ENCODE measurements at places on chromosomes 7 and 10. TPM values are rescaled to one million over a fixed set of nuclear protein-coding genes. Genes with fewer than 3 reads are reported as not detected.

DNA sequence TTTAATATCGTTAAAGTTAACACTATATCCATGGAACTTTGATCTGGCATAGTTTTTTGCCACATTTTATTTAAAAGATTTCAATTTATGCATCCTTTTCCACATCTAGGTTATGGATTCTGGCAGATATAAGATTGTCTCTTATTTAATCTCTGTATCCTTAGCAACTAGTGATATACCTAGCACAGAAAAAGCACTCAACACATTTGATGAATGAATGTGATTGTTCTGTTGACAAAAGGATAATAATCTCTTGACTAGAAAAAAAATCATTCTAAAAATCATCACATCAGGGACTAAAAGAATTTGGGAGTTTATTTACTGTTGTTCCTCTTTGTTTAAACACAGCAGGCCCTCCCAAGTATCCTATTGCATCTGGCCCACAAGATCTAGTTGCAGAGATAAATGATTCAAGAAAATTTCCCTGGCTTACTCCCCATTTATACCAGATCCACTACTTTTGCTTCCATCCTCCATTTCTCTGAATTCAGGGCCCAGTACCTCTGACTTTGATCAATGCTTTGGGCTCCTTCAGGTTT lies 84.0 kb upstream of the C1GALT1 start:
- no peak for DNase-seq

GRCh38 chr10:26215935-26216584 lies 514 bp upstream of the GAD2 start:
- DNase-seq = peak; percentile 53

DNA sequence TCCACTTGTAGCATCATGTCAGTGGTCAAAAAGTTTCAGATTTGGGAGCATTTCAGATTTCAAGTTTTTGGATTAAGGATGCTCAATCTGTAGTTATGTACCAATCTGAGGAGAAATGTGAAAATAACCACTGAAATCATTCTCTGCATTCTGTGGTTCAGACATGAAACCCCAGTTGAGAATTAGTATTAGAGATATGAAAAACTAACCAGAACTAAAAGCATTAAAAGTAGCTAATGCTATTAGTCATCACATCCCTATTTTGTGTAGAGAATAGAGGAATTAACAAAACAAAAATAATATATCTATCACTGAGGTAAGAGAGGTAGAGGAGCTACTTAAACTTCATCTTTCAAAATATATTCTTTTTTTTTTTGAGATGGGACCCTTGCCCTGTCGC lies 28.0 kb downstream of the MICU1 start:
- no peak for DNase-seq

GRCh38 chr10:14688606-14689005 lies 86.1 kb downstream of the FAM107B start:
- no peak for DNase-seq

DNA sequence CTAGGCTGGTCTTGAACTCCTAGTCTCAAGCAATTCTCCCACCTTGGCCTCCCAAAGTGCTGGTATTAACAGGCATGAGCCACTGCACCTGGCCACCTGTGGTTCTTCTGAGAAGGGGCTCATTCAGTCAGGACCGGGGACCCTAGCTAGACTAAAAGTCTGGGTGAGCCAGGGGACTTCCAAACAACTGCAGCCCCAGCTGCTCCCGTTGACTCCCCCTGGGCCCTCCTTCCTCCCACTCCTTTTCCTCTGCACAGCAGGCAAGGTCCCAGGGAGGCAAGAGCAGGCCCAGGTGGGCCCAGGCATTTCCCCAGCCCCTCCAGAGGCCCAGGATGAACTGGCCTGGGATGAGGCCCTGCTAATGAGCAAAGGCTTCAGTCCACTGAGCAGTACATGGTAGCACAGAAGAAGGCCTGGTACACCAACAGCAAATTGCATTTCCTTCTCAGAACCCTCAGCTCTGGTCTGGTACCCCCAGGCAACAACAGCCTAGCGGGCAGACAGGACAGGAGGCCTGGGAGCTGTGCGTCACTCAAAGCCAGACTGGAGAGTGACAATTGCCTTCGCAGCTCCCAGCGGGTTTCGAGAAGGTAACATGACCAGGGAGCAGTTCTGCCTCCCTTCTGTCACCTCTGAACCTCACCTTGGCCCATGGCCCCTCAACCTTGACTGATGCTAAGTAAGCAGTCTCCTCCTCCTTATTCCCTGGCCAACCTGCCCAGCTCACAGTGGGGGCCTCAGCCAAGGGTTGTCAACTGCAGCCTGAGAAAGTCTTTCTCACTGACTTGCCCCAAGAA lies 30.7 kb upstream of the HSPA12A start:
- DNase-seq = no peak

- no peak for DNase-seq
Observed at GRCh38 chr7:42580061-42580460, 331.8 kb downstream of the C7orf25 start.

GARIN1A gene
- 2.4 TPM for polyA plus RNA-seq

KLF14 gene
- polyA plus RNA-seq = 0.88 TPM

ZFYVE27 gene
- polyA plus RNA-seq = 23.7 TPM

CYP2C18 gene
- 0.34 TPM for polyA plus RNA-seq
